Karpas-422 (cell line): ENCODE measurements at places on chromosomes 2 and 18.

GRCh38 chr2:203908066-203908796 is 28.3 kb upstream of the ICOS start:
- DNase-seq = no peak

DNA sequence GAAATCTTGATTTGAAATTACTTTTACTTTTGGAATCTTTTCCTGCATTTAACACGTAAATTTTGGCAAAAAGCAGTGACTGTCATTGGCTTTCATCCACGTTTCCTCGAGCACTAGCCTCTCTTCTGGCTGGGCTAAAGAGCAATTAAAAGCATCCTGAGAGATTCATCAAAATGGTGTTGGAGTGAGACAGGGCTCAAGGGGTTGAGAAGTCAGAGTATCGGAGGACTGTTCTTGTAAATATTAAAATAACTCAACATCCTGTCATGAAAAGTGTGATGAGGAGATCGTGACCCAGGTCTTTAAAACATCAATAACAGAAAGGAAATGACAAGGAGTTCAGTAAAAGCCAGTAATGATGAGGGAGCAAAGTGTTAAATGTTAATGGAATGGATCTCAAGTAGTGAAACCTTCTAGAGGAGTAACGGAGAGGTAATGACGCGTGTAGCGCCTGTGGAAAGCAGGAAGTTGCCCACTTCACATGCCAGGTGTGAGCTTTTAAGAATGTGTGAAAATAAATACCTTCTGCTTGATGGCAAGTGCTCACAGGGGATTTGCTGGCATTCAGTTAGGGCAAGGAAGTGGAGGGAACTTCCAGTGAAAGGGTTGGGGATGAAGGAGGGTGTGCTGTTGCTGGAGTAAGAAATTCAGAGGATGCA is 754.4 kb downstream of the ADCYAP1 start:
- DNase-seq = no peak

DNA sequence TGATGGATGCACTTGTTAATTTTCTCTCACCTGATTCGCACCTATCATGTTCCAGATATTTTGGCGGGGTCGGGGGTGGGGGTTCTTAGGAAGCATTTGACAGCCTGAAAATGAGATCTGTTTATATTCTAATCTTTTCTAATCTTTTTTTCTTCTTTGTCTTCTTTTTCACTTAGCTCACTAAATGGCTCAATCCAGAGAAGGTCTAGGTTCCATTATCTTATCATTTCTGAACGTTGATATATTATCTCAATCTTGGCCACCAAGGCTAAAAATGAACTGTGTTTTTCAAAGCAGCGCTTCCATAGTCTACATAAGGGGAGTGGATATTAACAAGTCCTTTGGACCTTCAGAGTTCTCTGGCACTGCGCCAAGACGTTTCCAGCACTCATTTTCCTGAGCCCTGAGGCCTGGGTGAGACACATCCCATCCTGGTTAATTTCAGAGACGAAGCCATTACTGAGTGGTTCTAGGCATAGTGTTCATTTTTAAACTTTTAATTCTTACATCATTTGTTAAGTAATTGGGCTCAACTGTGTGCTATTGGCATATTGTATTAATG is 229.0 kb downstream of the SOX11 start:
- peak; percentile 45 for DNase-seq

DNA sequence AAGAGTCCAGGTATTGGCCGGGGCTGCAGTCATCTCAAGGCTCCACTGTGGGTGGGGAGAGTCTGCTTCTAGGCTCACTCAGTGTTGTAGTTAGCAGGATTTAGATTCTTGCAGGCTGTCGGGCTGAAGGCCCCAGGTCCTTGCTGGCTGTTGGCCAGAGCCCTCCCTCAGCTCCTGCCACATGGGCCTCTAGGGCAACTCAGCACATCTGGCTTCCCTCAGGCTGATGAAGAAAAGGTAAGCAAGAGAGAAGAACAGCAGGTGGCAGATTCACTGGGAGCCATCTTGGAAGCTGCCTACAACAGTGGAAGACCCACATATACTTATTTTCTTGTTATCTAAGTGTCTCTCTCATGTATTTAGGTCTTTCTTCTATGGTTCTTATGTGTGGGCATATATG is 4.3 kb downstream of the MRPS9 start:
- DNase-seq = no peak

DNA sequence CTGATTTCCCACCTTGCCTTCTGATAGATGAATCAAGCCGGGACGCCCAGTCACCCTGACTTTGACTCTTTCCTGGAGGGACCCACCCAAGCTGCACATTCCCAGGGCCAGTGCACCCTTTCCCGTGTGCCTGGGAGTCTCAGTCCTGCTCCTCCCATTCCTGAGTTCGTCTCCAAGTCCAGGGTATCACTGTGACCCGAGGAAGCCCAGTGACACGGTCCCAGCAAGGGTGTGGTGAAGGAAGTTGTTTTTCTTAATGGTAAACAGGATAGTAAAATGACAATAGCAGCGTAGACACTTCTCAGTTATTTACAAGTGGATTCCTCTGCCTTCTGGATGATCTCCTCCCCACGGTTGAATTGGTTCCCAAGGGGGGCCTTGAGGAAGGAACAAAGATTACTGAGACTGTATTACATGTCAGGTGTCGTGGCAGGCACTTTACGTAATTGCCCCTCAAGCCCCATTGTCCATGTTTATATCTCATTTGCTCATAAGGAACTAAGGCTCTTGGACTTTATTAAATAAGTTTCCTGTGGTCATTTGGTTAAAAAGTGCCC is 123.3 kb downstream of the PRKCE start:
- no peak for DNase-seq

DNA sequence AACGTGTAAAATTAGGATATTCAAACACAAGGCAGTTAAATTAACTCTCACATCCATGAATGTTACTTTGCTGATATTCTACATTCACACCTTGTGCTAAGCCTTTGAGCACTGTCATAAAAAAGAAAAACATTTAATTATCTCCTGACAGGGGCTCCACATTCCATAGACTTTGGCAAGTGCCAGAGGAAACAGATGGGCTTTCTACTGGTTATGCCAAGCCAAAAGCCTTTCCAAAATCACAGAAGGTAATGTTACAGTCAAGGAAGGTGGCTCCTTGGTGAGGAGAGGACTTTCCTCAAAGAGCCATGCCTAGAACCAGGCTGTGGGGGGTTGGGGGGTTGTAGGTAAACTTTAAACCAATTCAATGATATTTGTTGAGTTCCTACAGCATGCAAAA is 12.4 kb downstream of the MYO5B start:
- no peak for DNase-seq

DNA sequence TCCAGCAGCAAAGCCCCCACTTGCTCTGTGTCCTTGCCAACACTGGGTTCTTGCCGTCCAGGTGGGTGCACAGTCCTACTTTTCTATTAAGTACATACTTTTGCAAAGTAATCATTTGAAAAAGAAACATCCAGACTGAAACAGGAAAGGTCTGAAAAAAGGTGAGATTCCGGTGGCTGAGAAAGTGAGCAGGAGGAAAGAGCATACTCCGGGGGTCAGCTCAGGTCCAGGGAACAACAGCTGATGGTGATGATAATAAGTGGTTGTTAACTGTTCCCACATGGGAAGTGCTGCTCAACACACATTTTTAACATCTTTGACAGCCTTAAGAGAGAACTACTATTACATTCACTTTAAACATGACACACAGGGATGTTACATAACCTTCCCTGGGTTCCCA is 86.1 kb upstream of the UXS1 start:
- DNase-seq = no peak

DNA sequence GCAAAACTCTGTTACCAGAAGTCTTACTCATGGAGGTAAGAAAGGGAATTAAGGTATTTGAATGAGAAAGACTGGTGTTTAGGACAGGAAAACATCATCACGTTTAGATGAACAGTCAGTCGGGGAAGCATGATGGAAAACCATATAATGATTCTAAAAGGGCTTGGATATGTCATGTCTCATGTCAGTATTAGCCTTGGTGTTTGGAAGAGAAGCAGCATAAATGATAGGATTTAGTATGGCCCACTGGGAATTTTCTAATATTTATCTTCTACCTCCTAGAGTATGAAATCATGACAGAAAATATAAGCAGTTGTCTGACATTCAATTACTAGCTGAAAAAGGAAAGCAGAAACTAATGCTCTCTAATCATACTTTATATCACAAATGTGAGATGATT is 1643.6 kb upstream of the CELF4 start:
- DNase-seq = no peak

DNA sequence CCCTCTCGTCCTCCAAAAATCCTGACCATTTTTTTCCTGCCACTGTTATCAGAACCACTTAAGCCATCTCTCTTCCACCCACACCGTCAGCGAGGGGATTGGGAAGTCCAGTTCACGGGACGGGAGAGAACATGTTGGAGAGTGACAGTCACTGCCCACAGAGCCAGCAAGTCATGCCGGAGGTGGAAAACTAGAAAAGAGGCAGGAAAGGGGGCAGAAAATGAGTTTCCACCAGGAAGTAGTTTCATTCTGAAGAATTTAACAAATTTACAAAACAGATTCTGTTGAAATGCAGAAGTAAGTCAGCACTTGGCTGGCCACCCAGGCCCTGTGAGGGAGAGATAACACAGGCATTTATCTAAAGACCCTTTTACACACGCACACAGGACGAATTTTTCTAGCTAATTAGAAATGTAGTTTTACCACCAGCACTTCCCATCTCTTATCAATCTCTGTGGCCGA is 431.3 kb downstream of the TSN start:
- DNase-seq = no peak

DNA sequence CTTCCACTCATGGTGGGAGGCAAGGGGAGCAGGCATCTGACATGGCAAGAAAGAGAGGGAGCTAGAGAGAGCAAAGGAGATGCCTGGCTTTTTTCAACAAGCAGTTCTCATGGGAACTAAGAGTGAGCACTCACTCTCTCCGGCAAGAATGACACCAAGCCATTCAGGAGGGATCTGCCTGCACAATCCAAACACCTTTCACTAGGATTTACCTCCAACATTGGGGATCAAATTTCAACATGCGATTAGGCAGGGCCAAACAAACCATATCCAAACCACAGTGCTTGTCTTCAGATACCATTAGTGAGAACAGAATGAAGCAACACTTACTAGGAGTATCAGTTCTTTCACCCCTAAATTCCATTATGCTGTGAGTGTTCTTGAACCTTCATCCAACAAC is 77.3 kb downstream of the FIGN start:
- peak; percentile 24 for DNase-seq

GRCh38 chr2:170929686-170930050 is 615 bp downstream of the GORASP2 start:
- DNase-seq = peak; percentile 67

DNA sequence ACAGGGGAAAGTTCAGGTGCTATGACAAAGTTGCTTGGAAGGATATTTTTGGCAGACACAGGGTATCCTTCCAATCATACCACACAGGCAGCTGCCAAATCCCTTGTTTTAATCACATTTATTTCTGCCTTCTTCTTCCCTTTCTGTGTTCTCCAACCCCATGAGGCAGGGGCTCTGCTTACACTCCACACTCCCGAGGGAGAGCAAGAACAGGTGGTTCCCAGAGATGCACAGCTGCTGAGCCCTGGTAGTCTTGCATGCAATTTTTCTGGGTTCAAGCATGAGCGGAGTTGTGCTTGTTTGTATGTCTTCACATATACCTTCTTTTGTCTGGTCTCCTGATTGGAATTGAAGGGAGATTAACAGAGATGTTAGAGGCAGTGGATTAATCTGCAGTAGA is 251.7 kb upstream of the ST6GAL2 start:
- DNase-seq = no peak

DNA sequence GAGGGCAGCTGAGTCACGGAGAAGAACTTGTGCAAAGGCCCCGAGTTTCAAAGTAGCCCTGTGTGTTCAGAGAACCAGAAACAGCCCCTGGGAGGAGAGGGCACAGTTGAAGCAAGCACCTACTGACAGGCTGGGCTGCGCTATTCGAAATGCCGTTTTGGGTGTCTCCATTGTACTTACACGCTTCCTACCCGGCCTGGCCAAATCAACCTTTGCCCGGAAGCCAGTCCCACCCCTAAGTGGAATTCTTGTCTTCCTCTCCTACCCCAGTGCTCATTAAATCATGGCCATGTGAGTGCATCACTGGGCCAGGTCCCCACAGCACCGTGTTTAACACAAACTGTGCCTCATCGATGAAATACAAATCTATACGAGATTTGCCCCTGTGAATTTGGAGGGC is 6.0 kb downstream of the DIPK1C start:
- no peak for DNase-seq

DNA sequence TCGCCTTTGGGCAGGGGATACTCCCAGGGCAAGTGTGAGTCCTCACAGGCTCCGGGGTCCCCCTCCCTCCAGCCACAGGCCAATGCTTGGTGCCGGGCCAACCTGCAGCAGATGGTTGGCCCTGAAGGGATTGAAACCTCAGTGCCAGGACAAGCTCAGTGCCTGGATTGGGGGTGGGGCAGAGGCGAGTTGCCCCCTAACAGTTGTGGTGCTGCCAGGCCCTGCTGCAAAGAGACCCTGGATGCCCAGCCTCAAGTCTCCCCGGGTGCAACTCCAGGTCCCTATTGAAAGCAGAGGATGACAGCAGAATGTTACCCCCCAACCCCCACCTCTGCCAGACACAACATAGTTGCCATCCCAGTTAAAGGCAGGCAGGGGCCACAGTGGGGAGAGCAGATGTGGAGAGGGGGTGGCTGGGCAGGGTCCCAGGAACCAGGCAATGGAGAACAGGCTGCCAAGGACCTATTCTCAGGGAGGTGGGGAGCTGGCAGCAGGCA is 9.5 kb upstream of the RNF103 start:
- DNase-seq = no peak

GRCh38 chr18:75818383-75818782 is 390.9 kb upstream of the SMIM21 start:
- no peak for DNase-seq

GRCh38 chr2:5696404-5696944 is 4.3 kb downstream of the SOX11 start:
- no peak for DNase-seq

GRCh38 chr2:230778350-230779063 is 65.9 kb downstream of the CAB39 start:
- DNase-seq = no peak

GRCh38 chr2:196839574-196839973 is 30.4 kb upstream of the C2orf66 start:
- no peak for DNase-seq

DNA sequence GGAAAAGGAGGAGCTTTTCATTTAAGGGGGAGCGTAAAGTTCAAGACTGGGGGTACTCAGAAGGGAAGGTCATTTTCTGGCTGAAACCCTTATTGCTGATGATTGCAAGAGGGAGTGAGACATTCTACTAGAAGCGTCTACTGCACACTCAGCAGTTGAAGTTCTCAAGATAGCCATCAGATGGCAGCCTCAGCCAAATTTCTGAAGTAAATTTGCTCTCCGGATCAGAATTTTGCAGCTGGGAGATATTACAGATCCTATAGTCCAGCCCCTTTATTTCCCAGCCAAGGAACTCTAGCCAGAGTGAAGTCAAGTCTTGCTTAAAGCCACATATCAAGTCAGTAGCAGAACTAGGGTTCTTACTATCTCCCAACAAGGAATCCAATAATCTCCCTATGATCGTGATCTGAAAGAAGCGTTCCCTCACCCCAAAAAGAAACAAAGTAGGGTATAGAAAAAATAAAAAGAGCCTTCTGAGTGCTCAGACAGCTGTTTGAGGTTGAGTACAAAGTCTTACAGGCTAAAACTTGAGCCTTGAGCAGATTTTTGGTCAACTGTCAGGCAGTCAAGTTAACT is 24.0 kb downstream of the RAX start:
- peak; percentile 83 for DNase-seq

GRCh38 chr2:11187083-11187619 is 31.9 kb downstream of the SLC66A3 start:
- DNase-seq = no peak
